ENCODE measurements at places on chromosomes 13 and 19. TPM values are rescaled to one million over a fixed set of nuclear protein-coding genes. Genes with fewer than 3 reads are reported as not detected.
A peak's percentile ranks its signal among the peaks of the same experiment; 100 is the strongest.

GRCh38 chr13:80726868-80727267, 385.9 kb upstream of the SPRY2 start:
- H3K27me3 ChIP-seq = no peaks in the 10 kb centered on the region
- H3K36me3 ChIP-seq = no peaks in the 10 kb centered on the region
- H3K27ac ChIP-seq = no peak overlapping the region
- no peak overlapping the region for H3K4me3 ChIP-seq
- DNase-seq = no peak
- H3K4me1 ChIP-seq = no peaks in the 10 kb centered on the region

- no peak overlapping the region for H3K4me3 ChIP-seq
- H3K27me3 ChIP-seq = no peaks in the 10 kb centered on the region
- DNase-seq = no peak
- no peaks in the 10 kb centered on the region for H3K36me3 ChIP-seq
- H3K27ac ChIP-seq = no peak overlapping the region
- H3K4me1 ChIP-seq = no peaks in the 10 kb centered on the region
These were observed 9.0 kb downstream of the IRGC start for GRCh38 chr19:43724896-43725295.

The ZNF536 gene
- total RNA-seq = 6.5 TPM

The CEACAM21 gene
- not detected for total RNA-seq

The ZNF682 gene
- total RNA-seq = 4.9 TPM

DNA sequence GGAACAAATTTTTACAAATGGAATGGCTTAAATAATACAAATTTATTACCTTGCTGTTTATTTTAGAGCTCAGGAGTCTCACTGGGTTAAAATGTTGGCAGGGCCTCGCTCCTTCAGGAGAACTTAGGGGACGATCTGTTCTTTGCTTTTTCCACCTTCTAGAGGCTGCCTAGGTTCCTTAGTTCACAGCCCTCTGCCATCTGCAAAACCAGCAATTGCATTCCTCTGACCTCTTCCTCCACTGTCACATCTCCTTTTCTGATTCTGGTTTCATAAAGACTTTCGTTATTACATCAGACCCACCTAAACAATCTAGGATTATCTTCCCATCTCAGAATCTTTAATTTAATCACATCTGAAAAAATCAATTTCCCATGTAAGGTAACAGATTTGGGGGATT, 249.6 kb upstream of the SPRY2 start:
- no peak for DNase-seq
- H3K27me3 ChIP-seq = no peaks in the 10 kb centered on the region
- H3K4me1 ChIP-seq = peaks cover 4% of the 10 kb centered on the region
- H3K4me3 ChIP-seq = no peak overlapping the region
- H3K27ac ChIP-seq = no peak overlapping the region
- H3K36me3 ChIP-seq = no peaks in the 10 kb centered on the region

GRCh38 chr19:19062454-19063182, 1.2 kb upstream of the SLC25A42 start:
- no peaks in the 10 kb centered on the region for H3K27me3 ChIP-seq
- H3K36me3 ChIP-seq = no peaks in the 10 kb centered on the region
- H3K4me1 ChIP-seq = no peaks in the 10 kb centered on the region
- H3K4me3 ChIP-seq = no peak overlapping the region
- peak overlapping the region; percentile 20 for H3K27ac ChIP-seq

DNA sequence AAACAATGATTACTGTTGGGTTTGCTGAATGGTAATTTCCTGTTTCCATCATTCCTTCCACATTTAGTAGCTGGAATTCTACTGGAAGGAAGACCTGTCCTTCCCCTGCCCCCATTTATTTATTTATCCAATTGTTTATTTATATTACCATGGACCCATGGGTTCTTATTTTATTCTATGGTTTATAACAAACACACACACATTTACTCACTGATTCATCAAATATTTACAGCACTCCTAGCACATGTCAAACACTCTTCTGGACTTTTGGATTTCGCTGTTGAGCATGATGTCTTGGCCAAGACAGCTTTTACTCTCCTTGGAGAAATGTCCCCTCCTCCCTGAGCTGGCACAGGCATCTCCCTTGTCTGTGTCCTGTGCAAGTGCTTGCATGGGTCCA, 227.8 kb upstream of the MAB21L1 start:
- H3K36me3 ChIP-seq = no peaks in the 10 kb centered on the region
- H3K4me3 ChIP-seq = no peak overlapping the region
- H3K27me3 ChIP-seq = no peaks in the 10 kb centered on the region
- H3K4me1 ChIP-seq = peaks cover 2% of the 10 kb centered on the region
- peak overlapping the region; percentile 69 for H3K27ac ChIP-seq
- no peak for DNase-seq

The VSTM1 gene
- total RNA-seq = not detected

The SULT2A1 gene
- 188 TPM for total RNA-seq

The NAXD gene
- 30.9 TPM for total RNA-seq

The ANGPTL8 gene
- total RNA-seq = 25.5 TPM

The CRLF1 gene
- 8.6 TPM for total RNA-seq

The IGLON5 gene
- total RNA-seq = 5.0 TPM

- no peaks in the 10 kb centered on the region for H3K36me3 ChIP-seq
- H3K27me3 ChIP-seq = no peaks in the 10 kb centered on the region
- peak; percentile 14 for DNase-seq
- no peak overlapping the region for H3K4me3 ChIP-seq
- H3K4me1 ChIP-seq = peaks cover 30% of the 10 kb centered on the region
These were observed 366.9 kb downstream of the KLF12 start for GRCh38 chr13:73767191-73767741.

GRCh38 chr13:67664502-67664901, 434.4 kb upstream of the PCDH9 start:
- H3K36me3 ChIP-seq = no peaks in the 10 kb centered on the region
- no peaks in the 10 kb centered on the region for H3K4me1 ChIP-seq
- no peak overlapping the region for H3K4me3 ChIP-seq
- DNase-seq = no peak

The ZNF763 gene
- total RNA-seq = 1.7 TPM

The APC2 gene
- total RNA-seq = 0.24 TPM

The ZNF844 gene
- total RNA-seq = 11.2 TPM

- no peak overlapping the region for H3K4me3 ChIP-seq
- H3K27me3 ChIP-seq = no peaks in the 10 kb centered on the region
- DNase-seq = no peak
- H3K36me3 ChIP-seq = no peaks in the 10 kb centered on the region
- peaks cover 14% of the 10 kb centered on the region for H3K4me1 ChIP-seq
These were observed 1092.8 kb downstream of the PCDH9 start for GRCh38 chr13:66137384-66137783.

DNA sequence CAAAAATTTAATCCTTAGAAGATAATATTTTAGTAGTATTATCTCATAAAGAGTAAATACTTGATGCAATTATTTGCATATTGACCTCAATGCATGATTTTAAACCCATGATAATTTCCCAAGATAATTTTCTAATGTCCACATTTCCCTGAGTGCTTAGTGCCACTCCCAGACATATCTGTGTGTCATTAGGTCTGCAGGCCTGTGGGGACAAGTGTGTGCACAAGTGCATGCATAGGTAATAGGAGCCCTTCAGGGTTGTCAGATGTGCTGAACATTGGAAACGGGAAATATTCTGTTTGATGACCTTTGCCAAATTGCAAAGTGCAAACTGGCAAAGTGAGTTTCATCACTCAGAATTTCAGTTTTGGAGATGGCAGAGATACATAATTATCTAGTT, 369.9 kb downstream of the KLF5 start:
- H3K27me3 ChIP-seq = no peaks in the 10 kb centered on the region
- DNase-seq = no peak
- no peaks in the 10 kb centered on the region for H3K36me3 ChIP-seq

- no peaks in the 10 kb centered on the region for H3K27me3 ChIP-seq
- H3K36me3 ChIP-seq = no peaks in the 10 kb centered on the region
- H3K27ac ChIP-seq = no peak overlapping the region
- H3K4me3 ChIP-seq = no peak overlapping the region
- no peaks in the 10 kb centered on the region for H3K4me1 ChIP-seq
These were observed 119.5 kb upstream of the MCF2L start for GRCh38 chr13:112849500-112849899.

DNA sequence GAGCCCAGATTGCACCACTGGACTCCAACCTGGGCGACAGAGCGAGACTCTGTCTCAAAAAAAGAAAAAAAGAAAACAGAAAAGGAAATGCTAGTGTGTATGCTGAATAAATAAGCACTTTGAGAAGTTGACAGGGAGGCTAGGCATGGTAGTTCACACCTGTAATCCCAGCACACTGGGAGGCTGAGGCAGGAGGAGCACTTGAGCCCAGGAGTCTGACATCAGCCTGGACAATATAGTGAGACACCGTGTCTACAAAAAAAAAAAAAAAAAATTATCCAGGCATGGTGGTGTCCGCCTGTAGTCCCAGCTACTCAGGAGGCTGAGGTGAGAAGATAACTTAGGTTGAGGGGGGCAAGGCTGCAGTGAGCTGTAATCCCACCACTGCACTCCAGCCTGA, 19.1 kb upstream of the LDLR start:
- H3K27me3 ChIP-seq = no peaks in the 10 kb centered on the region
- no peak for DNase-seq
- H3K4me3 ChIP-seq = no peak overlapping the region
- no peak overlapping the region for H3K27ac ChIP-seq
